ENCODE measurements at places on chromosomes 2 and 18.

GRCh38 chr2:200909958-200910357 is 20.8 kb downstream of the NIF3L1 start:
- DNase-seq = no peak

DNA sequence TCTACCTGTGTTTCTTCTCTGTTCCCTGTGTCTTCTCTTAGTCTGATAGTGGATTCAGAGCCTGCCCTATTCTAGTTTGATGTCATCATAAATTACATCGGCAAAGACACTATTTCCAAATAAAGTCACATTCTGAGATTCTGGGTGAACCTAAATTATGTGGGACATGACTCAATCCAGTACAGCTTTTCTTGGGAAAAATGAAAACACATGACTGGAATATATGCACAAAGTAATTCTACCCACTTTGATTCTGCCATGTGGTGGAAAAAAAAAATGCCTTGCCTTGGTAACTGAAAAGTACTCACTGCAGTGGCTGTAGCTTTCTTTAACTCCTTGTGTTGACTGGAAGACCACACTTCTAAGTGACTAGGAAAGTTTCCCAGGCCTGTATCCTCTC is 73.7 kb downstream of the LRATD1 start:
- DNase-seq = no peak

GRCh38 chr2:113089916-113090315 is 22.1 kb downstream of the IL1F10 start:
- DNase-seq = no peak

- DNase-seq = no peak
Observed at GRCh38 chr18:62091487-62092120, 95.3 kb downstream of the PIGN start.

GRCh38 chr2:45291296-45291701 is 282.0 kb upstream of the SIX2 start:
- DNase-seq = no peak

DNA sequence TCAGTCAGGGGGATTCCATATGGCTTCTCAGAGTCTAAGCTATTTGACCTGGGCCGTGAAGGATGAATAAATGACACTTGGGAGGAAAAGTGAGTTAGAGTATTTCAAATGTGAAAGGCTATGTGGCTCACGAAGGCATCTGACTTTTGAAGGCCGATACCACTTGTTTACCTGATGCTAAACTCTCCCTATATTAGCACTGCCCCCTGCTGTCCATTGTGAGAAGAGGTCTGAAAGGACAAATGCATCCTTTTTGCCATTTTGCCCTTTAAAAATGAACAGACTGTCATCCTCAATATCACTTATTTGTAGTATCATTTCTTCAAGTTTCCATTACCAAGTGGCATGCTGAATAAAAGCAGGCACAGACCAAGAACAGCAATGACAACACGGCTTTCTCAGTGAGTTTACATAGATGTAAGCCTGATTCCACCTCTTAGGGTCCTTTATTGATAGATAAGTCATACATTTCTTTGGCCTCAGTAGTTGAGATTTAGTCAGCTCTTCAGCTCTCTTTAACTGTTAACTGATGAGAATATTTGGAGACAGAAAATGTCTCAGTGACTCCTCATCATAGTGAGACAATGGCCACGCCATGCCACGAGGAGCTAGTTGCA is 40.1 kb downstream of the DOCK10 start:
- DNase-seq = peak; percentile 83

GRCh38 chr2:192139813-192140212 is 54.9 kb downstream of the TMEFF2 start:
- DNase-seq = no peak

DNA sequence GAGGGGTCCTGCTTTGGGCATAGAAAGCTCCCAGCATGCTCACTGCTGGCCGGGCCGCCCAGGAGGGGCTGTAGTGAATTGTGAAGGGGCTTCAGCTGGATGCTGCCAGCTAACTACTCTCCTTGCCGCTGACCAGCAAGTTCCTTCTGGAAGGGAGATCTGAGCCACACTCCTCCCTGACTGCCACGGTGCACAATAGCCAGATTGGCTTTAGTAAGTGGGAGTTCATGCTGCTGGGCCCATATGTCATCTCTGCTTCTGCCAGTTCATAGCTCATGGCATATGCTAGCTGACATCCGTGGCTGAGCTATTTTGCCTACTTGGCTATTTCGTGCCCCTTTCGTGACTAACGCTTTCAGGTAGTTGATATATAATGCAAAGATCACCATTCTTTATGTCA is 51.6 kb upstream of the ROCK2 start:
- no peak for DNase-seq

GRCh38 chr2:9164112-9164608 is 42.5 kb upstream of the ASAP2 start:
- no peak for DNase-seq

GRCh38 chr2:28776471-28776870 is 24.8 kb downstream of the PPP1CB start:
- DNase-seq = no peak

- no peak for DNase-seq
Observed at GRCh38 chr2:206232287-206233035, 42.0 kb upstream of the ZDBF2 start.

DNA sequence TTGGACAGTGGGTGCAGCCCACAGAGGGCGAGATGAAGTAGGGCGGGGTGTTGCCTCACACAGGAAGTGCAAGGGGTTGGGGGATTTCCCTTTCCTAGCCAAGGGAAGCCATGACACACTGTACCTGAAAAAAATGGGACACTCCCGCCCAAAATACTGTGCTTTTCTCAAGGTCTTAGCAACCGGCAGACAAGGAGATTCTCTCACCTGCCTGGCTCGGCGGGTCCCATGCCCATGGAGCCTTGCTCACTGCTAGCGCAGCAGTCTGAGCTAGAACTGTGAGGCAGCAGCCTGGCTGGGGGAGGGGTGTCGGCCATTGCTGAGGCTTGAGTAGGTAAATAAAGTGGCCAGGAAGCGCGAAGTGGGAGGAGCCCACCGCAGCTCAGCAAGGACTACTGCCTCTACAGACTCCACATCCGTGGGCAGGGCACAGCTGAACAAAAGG is 244.7 kb downstream of the NBAS start:
- peak; percentile 83 for DNase-seq

DNA sequence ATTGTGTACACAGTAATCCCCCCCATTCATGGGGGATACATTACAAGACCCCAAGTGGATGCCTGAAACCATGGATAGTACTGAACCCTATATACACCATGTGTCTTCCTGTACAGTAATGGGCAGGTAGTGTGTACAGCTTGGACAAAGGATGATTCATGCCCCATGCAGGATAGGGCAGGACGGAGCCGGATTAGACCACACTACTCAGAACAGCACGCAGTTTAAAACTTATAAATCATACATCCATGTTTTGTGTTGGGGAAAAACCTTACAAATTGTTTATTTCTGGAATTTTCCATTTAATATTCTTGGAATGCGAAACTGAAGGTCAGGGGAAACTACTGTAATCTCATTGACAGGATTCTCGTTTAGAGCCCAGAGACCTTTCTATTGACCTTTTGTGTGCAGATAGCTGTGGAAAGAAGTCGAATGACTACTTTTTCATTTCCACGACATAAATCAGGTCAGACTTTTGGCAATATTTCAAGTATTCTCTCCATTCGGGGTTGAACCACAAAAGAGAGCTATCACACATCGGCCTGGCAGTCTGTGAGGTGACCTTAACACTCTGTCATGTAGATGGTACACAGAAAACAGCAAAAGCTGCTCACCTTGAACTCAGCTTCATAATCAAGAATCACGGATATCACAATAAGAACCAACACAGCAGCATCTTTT is 9.9 kb upstream of the YPEL5 start:
- no peak for DNase-seq

DNA sequence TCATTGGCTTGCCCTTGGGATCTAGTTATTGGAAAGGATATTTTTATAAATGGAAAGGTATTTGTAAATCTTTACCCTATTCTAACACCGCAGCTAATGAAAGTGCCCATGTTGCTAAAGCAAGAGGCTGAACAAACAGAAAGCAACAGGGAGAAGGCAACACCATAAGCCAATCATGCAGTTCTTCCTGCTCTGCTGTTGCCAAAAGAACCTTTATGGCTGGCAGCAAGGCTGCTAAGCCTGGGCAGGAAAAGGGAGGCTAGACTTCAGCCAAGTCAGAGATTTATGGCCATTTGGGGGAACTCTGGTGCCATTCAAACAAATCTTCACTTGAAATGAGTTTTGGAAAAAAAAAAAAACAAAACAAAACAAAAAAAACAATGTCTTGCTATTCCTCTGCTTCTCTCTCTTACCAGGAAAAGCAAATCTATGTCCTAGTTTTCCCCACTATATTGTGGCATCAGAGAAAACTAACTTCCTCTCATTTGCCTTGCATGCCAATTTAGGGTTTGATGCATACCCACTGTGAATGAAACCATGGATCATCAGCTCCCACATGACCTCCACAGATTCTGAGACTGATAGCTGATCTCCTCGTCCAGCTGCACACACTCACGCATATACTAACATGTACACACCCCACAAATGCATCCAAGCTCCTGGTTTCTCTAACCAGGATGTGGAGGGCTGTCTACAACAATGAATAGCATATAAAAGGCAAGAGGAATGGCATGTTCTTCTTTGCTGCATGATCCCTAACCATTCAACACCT is 179.3 kb downstream of the C1D start:
- DNase-seq = no peak

DNA sequence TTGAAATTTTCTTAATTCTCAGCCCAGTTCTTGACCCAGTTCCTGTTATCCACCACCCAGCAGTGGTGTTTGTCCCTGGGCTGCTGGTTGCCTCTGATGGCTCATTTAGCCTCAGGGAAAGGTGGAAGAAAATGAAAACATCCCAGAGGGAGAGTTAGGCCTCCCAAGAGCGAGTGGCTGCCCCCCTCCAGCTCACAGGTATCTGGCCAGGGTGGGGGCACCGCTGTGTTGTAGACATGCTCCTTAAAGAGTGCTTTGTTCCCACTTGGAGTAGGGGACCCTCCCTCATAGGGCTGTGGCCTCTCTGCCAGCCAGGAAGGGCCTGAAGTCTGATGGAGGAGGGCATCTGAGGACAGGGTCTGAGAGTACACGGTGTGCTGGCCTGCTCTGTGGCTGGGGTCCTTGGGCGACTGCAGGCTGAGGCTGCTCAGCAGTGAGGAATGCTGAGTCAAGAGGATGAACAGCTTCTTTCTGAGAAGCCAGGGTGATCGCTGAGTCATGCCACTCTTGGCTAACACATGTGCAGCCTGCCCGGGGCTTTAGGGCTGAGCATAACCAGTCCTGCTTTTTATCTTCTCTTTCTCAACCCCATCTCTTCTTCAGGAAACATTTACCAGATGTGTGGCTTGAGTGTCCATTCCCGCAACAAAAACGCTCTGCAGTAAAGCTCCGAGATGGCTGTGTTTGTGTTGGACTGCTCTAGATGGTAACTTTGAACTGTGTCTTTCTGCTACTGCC is 72.3 kb downstream of the IL1R2 start:
- no peak for DNase-seq

GRCh38 chr2:199329031-199329430 is 128.7 kb downstream of the SATB2 start:
- DNase-seq = no peak

DNA sequence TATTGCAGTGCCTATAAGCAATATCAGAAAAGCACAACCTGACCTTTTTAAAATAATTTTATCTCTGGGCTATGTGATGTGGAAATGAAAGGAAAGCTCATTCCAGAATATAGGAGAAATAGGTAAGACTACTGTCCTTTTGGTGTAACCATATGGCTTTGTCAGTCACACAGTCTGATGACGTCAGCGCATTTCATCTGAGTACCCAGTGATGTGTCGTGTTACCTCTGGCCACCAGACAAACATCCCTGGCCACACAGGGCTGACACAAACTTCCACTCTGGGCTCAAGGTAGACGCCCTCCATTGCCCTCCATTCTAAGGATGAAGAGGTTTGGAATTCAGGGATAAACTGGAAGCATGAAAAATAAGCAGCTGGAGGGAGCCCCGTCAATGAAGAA is 506.7 kb downstream of the CMPK2 start:
- DNase-seq = no peak

- DNase-seq = no peak
Observed at GRCh38 chr2:114684403-114684802, 242.0 kb downstream of the DPP10 start.

GRCh38 chr2:24613154-24613814 is 122.2 kb downstream of the NCOA1 start:
- peak; percentile 3 for DNase-seq

GRCh38 chr18:34128436-34128835 is 96.3 kb downstream of the NOL4 start:
- DNase-seq = no peak

- no peak for DNase-seq
Observed at GRCh38 chr2:45869165-45869501, 217.7 kb downstream of the PRKCE start.

DNA sequence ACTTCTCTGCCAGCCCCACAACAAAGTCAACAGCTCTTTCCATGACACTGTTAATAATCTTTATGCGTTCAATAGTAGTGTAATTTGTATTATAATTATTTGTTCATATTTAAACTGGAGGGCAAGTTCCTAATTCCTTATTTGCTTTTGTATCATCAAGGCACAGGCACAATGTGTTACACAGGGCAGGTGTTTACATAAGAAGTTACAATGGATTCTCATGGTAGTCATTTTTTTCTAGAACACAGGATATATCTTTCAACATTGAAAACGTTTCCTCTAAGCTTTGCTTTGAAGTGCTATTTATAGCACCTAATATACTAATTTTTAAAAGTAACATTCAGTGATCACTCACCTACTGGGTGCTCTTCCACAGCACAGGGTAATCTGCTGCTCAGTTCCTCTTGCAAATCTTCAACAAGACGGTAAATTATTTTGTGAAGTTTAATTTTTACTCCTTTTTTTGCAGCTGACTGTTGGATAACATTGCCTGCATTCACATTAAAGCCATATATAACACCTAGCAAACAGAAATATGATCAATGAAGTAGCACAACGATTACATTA is 7.3 kb downstream of the RPS27A start:
- DNase-seq = no peak

GRCh38 chr2:238090887-238091286 is 9.3 kb upstream of the ESPNL start:
- no peak for DNase-seq

GRCh38 chr2:235141411-235142128 is 189.8 kb downstream of the SH3BP4 start:
- no peak for DNase-seq

GRCh38 chr2:67309281-67309680 is 87.9 kb upstream of the ETAA1 start:
- DNase-seq = no peak

Data from T-helper 2 cell (primary cell).